Esophagus squamous epithelium (tissue), 5 donors: ENCODE measurements at places on chromosomes 1 and 21.

DNA sequence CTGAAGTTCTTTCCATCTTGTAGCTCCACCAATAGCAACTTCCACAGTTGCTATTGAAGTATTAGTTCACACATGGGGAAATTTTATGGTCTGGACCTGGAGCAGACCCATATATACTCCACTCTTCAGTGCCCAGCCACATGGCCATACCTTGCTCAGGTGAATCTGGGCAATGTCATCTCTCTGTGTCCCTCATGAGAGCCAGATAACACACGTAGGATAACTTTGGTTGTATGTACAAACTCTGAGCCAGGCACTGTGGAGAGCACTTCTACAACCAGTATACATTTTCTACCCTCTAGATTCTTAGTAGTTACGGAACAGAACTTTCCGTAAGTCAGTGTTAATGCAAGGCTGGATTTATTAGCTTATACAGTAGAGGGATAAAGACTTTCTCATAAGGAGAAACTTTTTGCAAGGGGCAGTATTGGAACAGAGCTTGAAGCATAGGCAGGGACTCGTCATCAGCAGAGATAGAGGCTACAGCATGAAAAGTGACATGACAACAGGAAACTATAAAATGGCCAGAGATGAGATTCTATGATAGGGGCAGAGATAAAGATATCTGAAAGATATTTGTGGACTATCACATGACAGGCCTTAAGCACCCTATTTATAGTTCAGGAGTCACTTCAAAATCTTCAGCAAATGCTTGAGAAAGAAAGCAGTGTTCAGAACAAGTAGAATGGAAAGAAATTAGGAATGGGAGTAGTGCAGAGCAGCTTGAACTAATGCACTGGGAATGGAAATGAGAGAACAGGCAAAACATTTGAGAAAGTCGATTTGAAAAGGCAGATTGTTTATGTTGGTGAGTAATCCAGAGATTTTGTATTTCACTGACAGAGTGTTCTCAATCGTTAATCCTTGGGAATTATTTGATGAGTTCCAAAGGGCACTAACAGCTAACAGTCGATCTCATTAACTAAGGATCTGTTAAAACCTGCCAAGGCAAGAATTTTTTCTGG is 481.8 kb downstream of the USP25 start:
- DNase-seq = no peak

DNA sequence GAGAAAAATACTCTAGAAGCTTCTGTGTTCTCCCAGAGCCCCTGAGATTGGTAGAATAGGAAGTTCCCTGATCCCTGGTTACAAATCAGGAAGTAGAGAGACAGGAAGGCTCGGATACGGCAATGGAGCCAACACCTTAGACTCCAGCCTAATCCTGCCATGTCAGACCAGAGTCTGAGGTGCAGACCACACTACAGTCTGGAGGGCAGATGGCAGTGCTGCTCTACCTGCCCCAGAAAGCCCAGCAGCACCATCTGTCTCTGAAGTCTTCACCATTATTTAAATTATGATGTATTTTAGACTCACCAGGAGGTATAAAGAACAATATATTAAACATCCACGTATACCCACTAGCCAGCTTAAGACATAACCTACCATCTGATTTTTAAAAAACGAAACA is 93.0 kb downstream of the MTR start:
- DNase-seq = no peak

- DNase-seq = no peak
Observed at GRCh38 chr21:34204481-34205439, 131.4 kb downstream of the MRPS6 start.

DNA sequence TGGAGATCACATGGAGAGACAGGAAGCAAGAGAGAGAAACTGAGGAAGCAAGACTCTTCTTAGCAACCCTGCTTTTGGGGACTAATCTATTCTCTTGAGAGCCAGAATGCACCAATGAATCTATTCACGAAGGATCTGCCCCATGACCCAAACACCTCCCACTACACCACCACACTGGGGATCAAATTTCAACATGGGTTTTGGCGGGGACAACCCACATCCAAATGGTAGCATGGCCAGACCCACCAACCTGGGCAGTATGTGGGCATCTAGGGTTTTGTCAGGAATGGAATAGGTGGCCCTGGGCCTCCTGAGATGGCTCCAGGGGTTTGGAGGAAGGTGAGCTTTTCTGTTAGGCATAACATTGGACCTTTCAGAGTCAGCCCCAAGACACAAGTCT is 33.7 kb downstream of the NENF start:
- DNase-seq = no peak
